ENCODE measurements at places on chromosomes 1 and 21.

- no peak for DNase-seq
These were observed 94.6 kb downstream of the ATP6V1G3 start for GRCh38 chr1:198445872-198446271.

DNA sequence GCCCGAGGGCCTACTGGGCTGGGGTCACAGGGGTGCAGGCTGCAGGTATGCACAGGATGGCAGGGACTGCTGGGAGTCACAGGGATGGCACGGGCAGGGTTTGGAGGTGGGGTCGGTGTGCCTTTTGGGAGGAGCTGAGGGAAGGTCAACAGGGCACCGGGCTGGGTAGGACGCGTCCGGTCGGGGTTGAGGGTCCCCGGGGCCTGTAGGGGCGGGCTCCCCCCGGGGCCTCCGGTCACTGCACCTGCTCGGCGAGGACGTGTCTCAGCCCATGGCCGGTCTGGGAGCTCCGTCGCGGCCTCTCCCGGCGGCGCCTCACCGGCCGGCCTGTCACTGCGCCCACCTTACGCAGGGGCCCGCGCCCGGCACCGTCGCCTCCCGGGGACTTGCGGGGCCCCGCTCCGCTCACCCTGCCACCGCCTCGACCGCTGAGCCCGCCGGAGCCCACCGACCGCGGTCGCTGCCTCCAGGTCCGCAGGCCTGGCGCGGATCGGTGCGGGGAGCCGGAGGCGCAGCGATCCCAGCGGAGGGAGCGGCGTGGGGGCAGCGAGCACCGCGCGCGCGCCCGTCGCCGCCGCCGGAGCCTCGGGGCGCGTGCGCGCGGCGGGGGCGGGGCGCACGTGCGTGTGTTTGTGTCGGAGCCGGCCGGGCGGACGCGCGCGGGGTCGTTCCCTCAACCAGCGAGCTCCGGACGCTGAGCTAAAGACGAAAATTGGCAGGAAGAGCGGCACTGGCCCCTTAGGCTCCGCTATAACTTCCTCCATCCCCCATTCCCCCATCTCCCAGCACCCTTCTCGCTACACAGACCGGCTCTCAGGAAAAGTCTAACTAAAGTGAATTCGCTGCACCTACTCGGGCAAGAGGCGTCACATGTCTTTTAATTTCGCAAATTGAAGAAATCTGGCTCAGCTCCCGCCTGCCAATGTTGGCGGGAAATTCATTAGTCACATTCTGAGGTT is at the start of gene AMIGO1:
TSS of gene AMIGO1 (minus strand) at position 552 of the 959 bp plus-strand sequence. CDS start 815 bp downstream, outside the sequence.
- no peak for DNase-seq

DNA sequence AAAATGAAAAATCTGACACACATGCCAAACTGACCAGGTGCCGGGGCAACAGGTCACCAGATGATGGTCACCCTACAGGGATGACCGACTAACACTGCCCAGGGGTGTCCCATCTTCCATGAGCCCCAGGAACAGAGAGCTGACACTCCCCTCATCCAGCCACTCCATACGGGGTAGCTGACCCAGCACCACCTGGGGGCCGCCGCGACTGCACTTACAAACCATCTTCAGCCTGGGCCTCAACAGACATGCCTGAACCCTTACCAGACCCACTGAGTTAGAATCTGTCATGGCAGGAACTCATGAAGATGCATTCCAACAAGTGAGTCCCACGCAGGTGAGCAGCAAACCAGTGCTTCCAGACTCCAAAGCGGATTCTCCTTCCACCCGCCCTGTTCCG is 31.6 kb upstream of the AJAP1 start:
- DNase-seq = no peak

DNA sequence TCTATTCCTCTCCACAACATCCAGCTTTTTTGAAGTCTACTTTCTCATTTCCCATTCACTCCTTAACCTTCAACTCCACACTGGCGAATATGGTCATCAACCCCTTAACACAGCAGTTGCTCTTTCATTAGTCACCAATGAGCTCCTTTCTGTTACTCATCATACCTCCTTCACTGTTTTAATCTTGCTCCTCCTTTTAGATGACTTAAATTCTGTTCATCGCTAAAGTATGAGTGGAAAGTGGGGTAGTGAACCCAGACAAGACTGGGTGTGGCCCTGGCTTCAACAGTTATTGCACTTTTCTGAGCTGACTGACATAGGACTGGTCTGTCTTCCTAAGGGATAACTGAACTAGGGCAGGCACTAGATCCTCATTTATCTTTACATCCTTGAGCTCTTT is 51.3 kb downstream of the AKT3 start:
- DNase-seq = no peak

- DNase-seq = no peak
These were observed 240.1 kb downstream of the DISC1 start for GRCh38 chr1:231866392-231867331.

DNA sequence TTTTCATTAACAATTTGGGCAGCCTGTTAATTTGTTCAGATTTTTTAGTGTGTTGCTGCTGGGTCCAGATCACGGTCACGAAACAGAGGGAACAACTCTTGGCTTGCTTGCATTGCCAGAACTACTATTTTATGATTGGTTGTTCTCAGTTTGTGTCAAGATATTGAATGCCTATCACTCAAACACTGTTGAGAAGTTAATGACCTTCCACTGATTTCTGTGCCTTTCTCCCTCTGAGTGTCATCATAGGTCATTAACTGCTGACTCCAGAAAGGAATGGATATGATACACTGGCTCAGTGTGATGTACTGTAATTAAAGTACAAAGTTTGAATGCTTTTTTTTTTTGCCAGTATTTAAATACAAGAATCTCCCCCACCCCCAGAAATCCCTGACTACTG is 9.2 kb downstream of the CHODL start:
- no peak for DNase-seq

DNA sequence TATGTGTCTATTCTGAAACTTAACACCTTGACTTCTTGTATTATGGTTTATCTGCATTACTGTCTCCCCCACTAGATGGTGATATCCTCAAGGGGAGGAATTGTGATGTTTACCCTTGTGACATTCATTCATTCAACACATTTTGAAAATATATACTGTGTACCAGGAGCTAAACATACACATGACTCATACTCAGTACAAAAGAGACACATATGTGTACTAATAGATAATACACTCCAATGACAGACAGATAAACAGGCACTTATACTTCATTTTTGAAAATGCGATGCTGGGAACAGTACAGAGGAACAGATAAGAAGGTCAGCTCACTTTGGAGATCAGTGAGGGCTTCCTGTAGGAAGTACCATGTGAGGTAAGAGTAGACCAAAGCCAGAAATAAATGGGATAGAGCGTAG is 8.9 kb upstream of the RAB3GAP2 start:
- DNase-seq = no peak

Measured in coronary artery (tissue), 2 donors.